ENCODE measurements at places on chromosomes 7 and 10.

DNA sequence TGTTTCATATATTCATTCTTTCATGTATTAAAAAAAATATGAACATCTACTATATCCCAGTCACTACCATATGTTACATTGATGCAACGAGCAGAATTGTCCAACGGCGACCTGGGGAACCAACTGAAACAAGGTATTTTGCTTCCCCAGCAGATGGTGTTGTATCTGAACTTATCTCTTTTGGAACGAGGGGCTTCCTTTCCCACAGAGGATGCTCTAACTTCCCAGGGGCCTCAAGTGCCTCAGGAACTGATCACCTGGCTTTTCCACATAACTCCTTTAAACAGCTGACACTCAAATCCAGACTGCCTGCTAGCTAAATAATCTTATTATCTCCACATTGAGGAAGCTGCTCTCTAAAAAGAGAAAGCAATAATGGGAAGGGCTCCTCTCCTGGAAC, 259.3 kb downstream of the HTR7 start:
- no peak for DNase-seq

- DNase-seq, result peak; percentile 37
Observed at GRCh38 chr7:66013938-66014337, 31.9 kb upstream of the GUSB start.

- no peak for DNase-seq
Observed at GRCh38 chr10:123530166-123530870, 135.8 kb upstream of the GPR26 start.

GRCh38 chr7:122304996-122305421, 459 bp upstream of the FEZF1 start:
- DNase-seq, result no peak

DNA sequence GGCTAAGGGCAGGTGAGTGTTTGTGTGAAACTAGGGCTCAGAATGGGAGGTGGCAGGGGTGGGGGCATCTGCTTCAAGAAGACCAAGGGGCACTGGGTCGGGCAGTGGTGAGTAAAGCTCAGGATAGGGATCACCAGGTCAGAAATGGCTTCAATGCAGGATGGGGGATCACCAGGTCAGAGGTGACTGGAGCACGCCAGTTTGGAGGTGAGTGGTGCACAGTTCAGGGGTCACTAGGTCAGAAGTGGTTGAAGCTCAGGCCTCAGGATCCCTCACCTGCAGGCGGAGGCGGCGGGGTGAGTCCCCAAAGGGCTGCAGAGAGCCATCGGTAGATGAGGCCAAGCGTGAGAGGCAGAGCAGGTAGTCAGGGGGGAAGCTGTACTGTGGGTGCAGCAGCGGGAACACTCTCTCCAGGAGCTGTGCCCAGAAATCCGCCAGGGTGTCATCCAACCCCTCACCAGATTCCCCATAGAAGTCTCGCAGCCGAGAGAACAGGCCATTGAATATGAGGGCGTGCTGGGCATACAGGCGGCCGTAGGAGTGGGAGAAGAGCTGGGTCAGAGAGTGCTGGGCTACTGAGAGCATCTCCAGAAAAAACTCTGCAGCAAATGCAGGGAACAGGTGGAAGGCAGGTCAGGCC, 1.8 kb downstream of the GPC2 start:
- no peak for DNase-seq

GRCh38 chr10:13308096-13308495, 8.2 kb upstream of the PHYH start:
- no peak for DNase-seq

GRCh38 chr10:75000748-75001321, 110.6 kb upstream of the SAMD8 start:
- no peak for DNase-seq

DNA sequence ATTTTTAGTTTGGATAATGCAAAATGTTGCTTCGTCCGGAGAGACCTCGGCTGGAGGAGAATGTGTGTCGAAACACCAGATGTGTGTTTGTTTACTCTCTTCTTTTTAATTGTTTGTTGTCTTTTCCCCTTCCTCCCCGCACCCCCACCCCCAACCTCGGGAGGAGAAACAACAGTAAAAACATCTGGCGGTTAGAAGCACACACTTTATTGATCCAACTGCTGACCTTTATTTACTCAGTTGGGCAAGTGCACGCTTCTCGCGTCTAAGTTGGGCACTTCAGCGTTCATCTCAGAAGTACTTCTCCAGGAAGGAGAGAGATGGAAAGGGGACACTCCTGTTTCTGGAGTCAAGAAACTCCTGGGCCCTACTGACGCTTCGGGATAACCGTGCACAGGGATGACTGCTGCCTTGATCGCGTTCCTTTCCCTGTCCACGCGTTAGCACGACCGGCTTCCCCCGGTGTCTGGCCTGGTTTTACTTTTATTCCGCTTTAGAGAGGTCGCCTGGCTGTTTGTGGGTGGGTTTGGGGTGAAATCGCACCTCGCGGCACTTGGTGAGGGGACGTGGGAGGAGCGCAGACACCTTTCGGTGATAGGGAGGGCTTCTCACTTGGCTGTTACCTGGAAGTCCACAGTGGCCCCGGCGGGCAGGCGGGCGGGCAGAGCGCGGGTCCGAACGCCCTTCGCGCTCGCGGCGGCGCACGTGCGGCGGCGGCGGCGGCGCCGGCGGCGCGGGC, 168.3 kb upstream of the PPP1R3A start:
- DNase-seq, result peak; percentile 19

- DNase-seq, result peak; percentile 21
Observed at GRCh38 chr7:144738708-144739314, 97.0 kb downstream of the TPK1 start.

DNA sequence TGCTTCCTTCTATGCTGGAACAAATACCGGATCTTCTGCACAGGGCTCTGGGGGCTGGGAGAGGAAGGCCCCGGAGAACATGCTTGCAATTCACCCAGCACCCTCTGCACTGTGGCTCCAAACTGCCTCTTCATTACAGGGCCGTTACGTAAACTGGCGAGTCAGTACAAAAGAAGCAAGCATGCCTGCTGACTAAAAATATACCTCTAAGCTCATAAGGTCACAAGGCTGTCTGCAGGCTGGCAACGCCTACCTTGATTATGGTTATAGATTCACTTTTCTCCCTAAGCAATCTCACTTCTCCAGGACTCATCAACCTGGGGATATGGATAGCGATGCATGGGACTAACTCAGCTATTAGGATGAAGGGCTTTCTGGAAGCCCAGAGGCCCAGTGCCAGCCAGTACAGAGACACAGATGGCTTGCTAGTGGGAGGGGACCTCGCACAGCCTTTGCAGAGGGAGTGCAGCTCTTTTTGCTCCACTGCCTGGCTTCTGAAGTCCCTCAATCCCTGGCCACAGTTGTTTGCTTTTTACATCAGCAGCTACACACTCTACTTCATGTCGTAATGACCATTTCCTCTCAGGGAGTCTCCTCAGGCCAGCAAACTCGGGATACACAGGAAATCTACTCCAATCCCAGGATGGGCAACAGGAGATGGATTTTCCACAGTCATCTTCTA, 96.1 kb downstream of the SH3PXD2A start:
- DNase-seq, result peak; percentile 83

GRCh38 chr7:29194594-29195427, at the start of gene CHN2:
Gene CHN2 (plus strand): TSS chr7:29194775.
- DNase-seq, result peak; percentile 14

DNA sequence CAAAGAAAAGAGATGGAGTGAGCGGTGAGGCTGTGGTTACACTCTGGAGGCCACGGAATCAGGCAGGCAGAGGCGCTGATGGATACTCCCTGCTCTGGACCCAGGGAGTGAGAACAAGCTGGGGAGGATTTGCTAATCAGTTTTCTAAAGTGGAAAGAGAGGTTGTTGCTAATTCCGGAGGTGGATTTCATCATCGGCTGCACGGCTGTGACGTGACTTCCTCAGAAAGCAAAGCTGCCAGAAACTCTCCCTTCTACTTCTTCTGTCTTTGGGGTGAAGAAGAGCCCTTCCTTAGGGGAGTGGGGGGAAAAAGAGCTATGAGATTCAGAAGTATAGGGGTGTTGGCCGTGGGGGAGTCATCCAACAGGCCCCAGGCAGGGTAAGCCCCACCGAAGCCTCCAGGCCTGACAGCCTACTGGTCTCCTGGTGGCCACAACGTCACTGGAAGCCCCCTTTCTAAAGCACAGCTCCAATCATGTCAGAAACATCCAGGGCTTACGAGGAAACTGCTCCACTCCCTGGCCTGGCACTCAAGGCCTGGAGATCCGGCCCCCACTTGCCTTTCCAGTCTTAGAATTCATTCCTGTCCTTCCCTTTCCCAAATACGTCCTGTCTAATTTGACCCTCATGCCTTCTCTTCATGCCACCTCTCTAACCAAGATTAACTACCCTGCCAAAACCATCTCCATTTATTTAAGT, 114.5 kb downstream of the HIP1 start:
- peak; percentile 79 for DNase-seq

- DNase-seq, result no peak
Observed at GRCh38 chr10:96856317-96856716, 24.2 kb downstream of the LCOR start.

- DNase-seq, result no peak
Observed at GRCh38 chr10:29722777-29723176, 88.0 kb upstream of the SVIL start.

DNA sequence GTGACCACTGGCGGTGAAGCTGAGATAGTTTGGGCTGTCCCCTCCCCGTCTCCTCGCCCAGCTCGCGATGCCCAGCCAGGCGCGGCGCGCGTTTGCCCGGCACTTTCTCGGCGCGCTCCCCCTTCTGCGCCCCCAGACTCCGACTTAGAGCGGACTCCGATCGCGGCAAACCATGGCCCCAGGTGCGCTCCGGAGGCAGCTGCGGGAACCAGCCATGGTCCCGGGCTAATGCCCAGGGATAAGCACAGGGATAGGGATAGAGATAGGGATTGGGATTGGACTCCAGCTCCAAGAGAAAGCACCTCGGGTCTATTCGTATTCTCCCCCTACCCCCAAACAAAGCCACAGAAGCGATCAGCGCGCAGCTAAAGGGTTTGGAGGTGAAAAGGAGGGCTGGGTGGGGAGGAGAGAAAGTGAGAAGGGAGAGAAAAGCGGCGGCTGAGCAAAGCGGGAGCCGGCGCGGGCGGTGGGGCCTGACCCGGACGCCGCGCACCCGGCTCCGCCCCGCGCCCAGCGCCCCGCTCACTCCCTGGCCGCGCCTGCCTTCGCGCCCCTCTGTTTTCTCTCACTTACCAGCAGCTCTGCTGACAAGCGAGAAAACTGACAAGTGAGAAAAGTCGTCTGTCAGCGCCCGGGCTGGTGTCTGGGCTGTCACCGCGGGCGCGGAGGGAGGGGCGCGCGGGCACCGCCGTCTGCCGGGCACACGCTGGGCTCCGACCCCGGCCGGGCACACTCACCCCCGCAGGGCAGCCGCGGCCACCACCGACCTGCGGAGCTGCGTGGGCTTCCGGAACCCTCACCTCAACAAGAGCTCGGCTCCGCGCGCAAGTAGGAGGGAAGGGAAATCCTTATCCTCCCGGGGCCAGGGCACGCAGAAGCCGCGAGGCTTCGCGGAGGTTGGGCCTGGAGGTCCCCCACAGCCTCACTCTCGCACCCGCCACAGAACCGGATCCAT, at the start of gene PDE1C:
Gene PDE1C (minus strand): TSS at position 2 of the 955 bp plus-strand sequence.
- DNase-seq, result peak; percentile 27

DNA sequence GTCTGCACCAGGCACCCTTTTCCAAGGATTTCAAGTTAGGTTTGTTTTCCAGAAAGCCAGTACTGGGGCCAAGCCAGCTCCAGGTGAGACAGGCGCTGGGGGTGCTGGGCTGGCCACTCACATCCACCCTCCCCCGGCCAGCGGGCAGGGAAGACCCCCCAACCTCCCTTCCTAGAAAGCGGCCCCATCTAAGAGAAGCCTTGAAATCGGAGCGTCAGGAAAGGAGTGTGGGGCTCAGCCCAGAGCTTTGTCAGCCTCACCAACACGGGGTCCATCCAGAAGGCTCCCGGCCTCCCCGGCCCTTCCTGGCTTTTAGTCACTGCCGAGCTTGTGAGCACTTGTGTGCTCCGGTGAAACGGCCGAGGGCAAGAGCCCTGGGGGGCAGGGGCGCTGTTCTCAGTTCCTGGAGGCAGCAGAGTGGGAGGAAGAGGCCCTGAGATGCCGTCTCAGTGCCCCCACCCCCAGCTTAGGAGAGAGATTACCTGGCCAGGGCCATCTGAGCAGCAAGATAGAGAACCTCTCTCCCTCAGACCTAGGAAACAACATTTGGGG, 39.6 kb downstream of the PDGFA start:
- DNase-seq, result no peak

DNA sequence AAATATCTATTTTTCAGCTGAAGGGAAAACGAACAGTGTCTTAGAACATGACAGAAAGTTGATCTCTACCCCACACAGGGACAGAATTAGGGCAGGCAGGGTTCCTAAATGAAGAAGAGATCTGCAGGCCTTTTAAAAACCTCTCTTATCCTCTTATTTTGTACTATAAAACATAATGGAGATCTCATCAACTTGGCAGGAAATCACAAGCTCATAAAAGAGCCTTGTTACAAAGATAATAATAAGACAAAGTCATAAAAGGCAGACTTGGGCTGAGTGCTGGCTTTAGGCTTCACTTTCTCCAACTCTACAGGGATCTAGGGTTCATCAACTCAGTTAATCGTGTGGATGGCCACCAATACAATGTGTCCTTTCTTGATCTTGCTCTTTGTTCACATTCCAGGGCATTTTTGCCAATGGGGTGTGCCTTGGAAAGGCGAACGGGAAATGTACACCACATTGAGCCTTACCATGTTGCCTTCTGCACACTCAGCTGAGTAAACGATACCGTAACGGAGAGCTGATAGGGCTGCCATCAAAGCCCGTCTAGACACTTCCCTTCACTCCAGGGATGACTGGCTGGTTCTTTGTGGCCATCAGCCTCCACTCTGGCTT, 7.1 kb upstream of the TEX36 start:
- DNase-seq, result no peak

Data from fibroblast of upper back skin (primary cell).